ENCODE measurements at places on chromosomes 16 and 17. TPM values are rescaled to one million over a fixed set of nuclear protein-coding genes. Genes with fewer than 3 reads are reported as not detected.

TBC1D3 gene
- total RNA-seq: not detected

NTN1 gene
- 7.7 TPM for total RNA-seq

TBC1D26 gene
- total RNA-seq: 0.31 TPM

KRTAP4-4 gene
- not detected for total RNA-seq

IKZF3 gene
- total RNA-seq: 0.18 TPM

HEATR9 gene
- total RNA-seq: not detected

FBXW10 gene
- 0.09 TPM for total RNA-seq

TPSAB1 gene
- 2.6 TPM for total RNA-seq

PRSS53 gene
- 11.5 TPM for total RNA-seq

HCFC1R1 gene
- 77.9 TPM for total RNA-seq

NPIPB13 gene
- 2.8 TPM for total RNA-seq

AOC2 gene
- 0.66 TPM for total RNA-seq

CHAD gene
- 2.4 TPM for total RNA-seq

CLEC10A gene
- 1.9 TPM for total RNA-seq

GUCY2D gene
- under 0.01 TPM for total RNA-seq

CCDC200 gene
- total RNA-seq: not detected

SCNN1B gene
- 0.04 TPM for total RNA-seq

MFSD6L gene
- total RNA-seq: 0.27 TPM

TMEM204 gene
- 19.4 TPM for total RNA-seq

CDK3 gene
- 7.7 TPM for total RNA-seq

LLGL2 gene
- 4.3 TPM for total RNA-seq

NPW gene
- total RNA-seq: 0.80 TPM

C16orf96 gene
- total RNA-seq: 0.53 TPM

TVP23A gene
- 2.8 TPM for total RNA-seq

TRAPPC2L gene
- total RNA-seq: 52.1 TPM

ABCC11 gene
- 0.04 TPM for total RNA-seq

TLCD1 gene
- 2.3 TPM for total RNA-seq

CACNA1G gene
- total RNA-seq: 5.9 TPM
